H7 (cell line): ENCODE measurements at places on chromosomes 6 and 20.

DNA sequence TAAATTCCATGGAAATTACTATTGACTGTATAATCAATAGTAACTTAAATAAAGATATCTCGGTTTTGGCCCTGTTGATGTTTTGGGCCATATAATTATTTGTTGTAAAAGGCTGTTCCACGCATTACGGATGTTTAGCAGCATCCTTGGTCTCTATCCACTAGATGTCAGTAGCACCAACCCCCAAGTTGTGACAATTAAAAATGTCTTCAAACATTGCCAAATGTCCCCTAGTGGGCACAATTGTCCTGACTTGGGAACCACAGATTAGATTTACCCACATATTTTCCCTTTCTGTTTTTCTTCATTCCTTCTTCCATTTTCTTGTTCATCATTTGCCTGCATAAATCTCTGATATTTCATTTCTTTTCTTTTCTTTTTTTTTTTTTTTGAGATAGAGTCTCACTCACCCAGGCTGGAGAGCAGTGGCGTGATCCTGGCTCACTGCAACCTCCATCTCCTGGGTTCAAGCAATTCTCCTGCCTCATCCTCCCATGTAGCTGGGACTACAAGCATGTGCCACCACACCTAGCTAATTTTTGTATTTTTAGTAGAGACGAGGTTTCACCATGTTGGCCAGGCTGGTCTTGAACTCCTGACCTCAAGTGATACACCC lies 13.6 kb upstream of the WFDC8 start:
- no peak for DNase-seq

- DNase-seq: no peak
Measured at GRCh38 chr6:110689275-110689935, 125.9 kb downstream of the CDK19 start.

DNA sequence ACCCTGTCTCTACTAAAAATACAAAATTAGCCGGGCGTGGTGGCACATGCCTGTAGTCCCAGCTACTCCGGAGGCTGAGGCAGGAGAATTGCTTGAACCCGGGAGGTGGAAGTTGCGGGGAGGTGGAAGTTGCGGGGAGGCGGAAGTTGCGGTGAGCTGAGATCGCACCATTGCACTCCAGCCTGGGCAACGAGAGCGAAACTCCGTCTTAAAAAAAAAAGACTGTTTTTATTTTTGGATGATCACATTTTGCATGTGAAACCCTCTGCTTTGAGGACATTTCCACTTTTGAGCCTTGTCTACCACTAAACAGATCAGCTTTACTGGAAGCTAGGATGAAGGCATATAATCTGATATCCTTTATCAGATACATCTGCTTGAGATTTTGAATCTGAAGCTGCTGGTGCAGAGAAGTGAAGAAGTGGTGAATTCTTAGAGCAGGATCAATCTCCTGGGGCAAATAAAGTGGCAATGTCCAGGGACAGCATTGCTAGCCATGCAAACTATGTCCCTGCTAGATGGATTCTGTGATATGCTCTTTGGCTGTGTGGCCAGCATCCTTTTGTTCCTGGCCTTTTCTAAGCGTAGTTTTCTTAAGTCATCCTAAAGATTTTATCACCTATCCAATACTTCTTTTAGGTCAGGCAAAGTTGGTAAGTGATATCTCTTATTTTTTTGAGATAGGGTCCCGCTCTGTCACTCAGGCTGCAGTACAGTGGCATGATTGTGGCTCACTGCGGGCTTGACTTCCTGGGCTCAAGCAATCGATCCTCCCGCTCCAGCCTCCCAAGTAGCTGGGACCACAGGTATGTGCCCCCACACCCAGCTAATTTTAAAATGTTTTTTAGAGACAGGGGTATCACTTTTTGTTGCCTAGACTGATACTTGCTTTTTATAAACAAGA lies 23.3 kb downstream of the RBL1 start:
- no peak for DNase-seq

DNA sequence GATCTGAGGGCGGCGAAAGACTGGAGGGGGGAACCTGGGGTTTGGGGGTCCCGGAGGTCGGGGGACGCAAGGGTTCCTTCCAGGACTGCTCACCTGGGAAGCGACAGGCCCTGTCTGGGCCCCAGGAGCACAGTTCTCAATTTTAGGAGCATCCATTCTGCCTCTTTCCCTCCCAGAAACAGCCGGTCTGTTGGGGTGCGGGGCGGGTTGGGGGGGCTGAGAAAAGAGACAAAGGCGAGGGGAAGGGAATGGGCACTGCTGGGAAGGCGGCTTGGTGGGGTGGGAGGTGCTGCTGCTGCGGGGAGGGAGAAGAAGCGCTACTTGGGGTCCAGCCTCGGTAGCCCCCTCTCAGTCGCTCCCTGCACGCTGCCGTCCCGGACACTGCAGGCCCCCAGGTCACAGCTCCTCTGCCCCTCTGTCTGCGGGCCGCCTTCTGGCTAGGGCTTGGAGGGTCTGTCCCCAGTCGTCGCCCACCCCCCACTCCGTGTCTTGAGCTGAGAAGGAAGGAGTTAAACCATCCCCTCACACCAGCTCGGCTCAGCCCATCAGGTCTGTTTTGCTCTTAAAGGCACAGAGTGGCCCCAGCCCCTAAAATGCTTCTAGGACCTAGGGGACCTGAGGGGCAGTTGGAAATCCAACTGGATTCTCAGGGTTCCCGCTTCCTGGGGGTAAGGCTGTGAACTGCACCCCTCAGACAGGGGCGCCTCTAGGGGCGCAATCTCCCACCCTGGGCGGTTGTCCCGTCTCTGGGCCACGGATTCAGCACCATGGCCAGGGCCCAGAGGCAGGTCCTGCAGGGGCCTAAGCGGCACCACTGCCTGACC lies 690 bp downstream of the GDAP1L1 start:
- peak; percentile 94 for DNase-seq

DNA sequence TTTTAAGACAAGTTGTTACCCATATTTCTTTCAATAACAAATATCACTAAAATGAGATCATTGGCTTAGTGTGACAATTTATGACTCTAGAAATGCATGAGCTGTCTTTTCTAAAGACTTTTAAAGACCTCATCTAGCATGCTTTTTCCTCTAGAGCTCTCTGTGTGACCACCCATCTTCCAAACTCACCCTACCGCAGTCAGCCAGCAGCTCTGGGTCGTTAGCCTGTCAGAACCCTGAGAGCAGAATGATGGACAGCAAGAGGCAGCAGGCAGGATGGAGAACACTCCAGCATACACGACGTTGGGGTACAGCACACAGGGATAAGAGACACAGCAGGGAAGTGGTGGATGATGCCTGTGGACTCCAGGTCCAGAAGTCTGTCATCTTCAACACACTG lies 45.1 kb upstream of the TBX18 start:
- no peak for DNase-seq

GRCh38 chr6:38755874-38756273 lies 40.8 kb downstream of the DNAH8 start:
- DNase-seq: no peak

DNA sequence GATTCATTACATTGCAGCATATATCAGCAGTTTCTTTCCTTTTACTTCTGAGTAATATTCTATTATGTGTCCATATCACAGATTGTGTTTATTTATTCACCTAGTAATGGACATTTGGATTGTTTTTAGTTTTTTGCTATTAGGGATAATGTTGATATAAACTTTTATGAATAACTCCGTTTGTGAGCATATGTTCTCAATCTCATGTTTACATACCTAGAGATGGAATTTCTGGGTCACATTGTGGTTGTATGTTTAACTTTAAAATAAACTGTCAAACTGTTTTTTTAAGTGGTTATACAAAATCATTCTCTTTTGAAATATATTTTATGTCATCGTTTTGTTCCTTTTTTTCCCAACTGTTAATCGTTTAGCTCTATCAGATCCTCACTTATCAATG lies 311.6 kb downstream of the MMUT start:
- DNase-seq: no peak

GRCh38 chr6:156427345-156427744 lies 349.8 kb upstream of the ARID1B start:
- no peak for DNase-seq

DNA sequence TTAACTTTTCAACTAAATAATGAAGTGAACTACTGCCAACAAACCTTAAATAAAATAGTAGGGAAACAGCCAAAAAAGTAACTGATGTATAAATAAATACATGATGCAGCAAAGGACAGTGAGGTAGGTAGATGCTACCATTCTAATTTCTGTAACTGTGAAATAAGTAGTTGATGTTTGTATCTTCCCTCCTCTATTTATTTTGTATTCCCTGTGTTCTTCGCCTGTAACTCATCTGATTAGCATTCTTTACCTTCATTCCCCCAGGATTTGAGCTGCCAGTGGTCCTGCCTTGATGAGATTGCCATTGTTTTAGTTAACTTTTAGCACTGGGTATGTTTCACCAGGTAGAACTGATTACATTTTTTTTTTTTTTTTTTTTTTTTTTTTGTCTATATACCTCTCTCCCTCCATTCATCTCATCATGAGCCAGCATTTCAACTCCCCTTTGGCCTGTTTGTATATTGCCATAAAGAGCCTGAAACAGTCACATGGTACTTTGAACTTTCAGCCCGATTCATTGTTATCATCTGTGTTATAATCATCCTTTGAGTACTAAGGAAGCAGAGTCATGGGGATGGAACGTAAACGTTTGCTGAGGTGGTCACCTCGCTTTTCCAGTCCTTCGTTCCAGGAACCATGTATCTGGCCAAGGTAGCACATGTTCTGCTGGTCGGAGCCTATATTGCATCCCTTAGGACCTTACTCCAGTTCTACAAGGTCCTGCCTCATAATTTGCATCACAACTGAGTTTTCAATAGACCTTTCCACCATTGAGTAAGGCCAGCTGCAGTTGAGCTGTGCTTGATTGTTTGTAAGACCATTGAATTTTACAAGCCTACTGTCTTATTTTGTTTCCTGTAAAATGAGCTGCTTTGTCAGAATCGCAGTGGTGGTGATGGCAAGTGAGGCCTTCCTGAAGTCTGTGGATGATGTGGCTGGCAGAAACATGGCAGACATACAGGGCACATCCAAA lies 107.6 kb downstream of the JAG1 start:
- DNase-seq: no peak

GRCh38 chr20:21971436-21971835 lies 266.0 kb downstream of the PAX1 start:
- no peak for DNase-seq

DNA sequence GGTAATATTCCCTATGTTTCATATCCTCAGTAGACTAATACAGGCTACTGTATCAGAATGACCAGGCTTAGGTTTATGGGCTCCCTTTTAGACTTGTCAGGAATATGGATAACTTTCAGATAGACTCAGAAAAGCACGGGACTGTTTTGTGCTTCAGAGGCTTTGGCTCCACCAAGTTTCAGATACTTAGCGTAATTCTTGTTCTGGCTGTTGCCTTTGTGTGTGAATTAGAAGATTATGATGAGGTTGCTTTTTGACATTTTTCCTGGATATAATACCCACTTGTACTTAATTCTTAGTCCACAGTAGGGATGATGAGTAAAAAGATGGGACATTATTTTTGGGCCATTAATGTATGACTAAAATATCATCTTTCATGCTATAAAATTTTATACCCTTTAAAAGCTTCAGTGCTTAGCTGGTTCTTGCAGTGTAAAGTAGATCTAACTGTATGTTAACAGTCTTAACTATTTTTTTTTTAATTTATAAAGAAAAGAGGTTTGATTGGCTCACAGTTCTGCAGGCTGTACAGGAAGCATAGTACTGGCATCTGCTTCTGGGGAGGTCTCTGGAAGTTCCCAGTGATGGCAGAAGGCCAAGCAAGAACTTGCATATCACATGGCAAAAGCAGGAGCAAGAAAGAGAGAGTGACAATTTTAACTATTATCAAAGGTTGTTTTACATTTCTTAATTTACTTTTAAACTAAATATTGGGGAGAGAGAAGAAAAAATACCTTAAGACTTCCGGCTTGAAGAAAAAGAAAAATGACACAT lies 120.7 kb downstream of the ZFAND3 start:
- DNase-seq: no peak

- no peak for DNase-seq
Measured at GRCh38 chr6:86934365-86934764, 3.0 kb upstream of the HTR1E start.

- DNase-seq: peak; percentile 72
Measured at GRCh38 chr6:159760602-159761057, 1.2 kb upstream of the ACAT2 start.

- DNase-seq: peak; percentile 74
Measured at GRCh38 chr20:52191916-52192718, 538 bp upstream of the ZFP64 start.

DNA sequence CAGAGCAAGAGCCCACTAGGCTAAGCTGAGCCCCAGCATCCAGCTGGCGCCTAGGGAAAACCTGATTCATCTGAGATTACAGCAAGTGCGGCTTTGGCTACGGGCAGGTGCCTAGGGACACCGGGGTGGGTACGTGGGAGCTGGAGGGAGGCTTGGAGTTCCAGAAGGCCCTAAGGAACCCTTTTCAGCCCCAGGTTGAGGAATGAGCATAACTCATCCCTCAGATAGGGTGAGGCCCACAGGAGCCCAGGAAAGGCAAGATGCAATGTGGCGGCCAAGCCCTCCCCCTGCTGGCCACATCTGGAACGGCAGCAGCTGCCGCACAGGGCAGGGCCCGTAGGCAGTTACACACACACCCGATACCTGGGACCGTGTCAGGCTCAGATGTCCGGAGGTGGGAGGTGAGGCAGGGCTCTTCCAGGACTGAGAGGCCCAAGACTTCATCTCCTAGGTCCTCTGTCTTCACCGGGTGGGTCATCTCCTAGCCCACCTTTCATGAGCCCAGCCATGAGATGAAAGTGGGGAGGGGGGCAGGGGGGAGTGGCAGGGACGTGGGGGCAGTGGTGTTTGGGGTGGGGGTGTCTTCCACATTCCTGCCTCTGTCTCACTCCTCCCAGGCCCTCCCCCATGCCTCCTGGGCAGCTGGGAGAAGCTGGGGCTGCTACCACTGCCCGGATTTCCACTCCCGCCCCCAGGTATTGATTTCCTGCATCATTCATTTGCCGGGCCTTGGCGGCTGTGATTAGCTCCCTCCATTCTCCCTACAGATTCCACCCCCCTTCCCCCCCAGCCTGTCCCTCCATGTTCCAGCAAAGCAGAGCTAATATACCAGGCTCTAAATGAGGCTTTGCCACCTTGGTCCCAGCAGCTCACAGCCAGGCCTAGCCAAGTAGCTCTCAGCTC lies 5.5 kb downstream of the MDGA1 start:
- peak; percentile 96 for DNase-seq

DNA sequence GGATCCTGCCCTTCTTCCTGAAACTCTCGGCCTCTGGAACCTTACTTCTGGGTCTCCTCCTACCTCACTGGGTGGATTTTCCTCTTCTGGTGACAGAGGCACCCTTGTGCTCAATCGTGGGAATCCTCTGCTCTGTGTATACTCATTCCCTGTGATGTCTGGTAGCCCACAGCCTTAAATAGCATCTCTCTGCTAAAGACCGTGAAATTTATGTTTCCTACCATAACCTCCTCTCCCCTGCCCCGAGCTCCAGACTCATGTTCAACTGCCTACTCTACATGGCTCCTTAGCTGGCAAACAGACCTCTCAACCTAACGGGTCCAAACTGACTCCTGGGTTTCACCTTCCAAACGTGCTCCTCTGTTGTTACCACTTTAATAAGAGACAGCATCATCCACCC lies 9.9 kb downstream of the MMP9 start:
- no peak for DNase-seq

- DNase-seq: peak; percentile 48
Measured at GRCh38 chr6:28105245-28105639, 19.2 kb upstream of the ZSCAN16 start.

- DNase-seq: no peak
Measured at GRCh38 chr20:2137552-2138201, 36.0 kb downstream of the STK35 start.

GRCh38 chr20:20367575-20368417 lies at the start of gene INSM1:
Gene INSM1, plus strand, starts transcription at chr20:20368104. Its CDS starts 164 bp downstream, at chr20:20368268.
- DNase-seq: peak; percentile 91

- DNase-seq: peak; percentile 73
Measured at GRCh38 chr6:35360349-35361138, 18.2 kb downstream of the PPARD start.

- no peak for DNase-seq
Measured at GRCh38 chr20:25279403-25279802, 31.5 kb downstream of the PYGB start.
